Activated CD8-positive, alpha-beta memory T cell treated with anti-CD3 and anti-CD28 coated beads, Interleukin-2, amount 50 U/mL, for 48 hours (primary cell): ENCODE measurements at places on chromosomes 13 and 19.

DNA sequence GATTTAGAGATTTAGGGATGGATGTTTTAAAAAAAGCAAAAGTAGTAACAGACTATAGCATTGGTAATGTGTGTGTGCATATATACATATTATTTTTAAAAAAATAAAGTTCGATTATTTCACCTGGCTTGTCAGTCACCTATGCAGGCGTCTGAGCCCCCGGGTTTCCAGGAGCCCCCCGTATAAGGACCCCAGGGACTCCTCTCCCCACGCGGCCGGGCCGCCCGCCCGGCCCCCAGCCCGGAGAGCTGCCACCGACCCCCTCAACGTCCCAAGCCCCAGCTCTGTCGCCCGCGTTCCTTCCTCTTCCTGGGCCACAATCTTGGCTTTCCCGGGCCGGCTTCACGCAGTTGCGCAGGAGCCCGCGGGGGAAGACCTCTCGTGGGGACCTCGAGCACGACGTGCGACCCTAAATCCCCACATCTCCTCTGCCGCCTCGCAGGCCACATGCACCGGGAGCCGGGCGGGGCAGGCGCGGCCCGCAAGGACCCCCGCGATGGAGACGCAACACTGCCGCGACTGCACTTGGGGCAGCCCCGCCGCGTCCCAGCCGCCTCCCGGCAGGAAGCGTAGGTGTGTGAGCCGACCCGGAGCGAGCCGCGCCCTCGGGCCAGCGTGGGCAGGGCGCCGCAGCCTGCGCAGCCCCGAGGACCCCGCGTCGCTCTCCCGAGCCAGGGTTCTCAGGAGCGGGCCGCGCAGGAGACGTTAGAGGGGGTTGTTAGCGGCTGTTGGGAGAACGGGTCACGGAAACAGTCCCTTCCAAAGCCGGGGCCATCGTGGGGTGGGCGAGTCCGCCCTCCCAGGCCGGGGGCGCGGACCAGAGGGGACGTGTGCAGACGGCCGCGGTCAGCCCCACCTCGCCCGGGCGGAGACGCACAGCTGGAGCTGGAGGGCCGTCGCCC lies 840 bp upstream of the CCNA1 start:
- peak; percentile 64 for DNase-seq

DNA sequence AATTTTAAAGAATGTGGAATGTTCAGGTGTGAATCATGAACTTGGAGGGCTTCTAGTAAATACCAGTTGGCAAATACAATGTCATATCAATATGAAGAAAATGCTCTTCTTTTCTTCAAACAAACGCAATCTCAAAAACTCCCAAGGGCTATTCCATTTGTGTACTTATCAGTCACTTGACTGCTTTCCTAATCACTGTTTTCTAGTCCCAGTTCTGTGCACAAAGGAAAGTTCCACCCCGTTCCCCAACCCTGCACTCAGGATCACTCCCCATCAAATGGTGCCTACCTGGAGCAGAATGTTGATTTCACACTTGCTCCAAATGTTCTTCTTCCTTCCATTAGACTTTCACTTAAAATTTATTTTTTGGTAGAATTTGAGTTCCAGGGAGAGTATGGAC lies 92.6 kb upstream of the RFC3 start:
- no peak for DNase-seq

DNA sequence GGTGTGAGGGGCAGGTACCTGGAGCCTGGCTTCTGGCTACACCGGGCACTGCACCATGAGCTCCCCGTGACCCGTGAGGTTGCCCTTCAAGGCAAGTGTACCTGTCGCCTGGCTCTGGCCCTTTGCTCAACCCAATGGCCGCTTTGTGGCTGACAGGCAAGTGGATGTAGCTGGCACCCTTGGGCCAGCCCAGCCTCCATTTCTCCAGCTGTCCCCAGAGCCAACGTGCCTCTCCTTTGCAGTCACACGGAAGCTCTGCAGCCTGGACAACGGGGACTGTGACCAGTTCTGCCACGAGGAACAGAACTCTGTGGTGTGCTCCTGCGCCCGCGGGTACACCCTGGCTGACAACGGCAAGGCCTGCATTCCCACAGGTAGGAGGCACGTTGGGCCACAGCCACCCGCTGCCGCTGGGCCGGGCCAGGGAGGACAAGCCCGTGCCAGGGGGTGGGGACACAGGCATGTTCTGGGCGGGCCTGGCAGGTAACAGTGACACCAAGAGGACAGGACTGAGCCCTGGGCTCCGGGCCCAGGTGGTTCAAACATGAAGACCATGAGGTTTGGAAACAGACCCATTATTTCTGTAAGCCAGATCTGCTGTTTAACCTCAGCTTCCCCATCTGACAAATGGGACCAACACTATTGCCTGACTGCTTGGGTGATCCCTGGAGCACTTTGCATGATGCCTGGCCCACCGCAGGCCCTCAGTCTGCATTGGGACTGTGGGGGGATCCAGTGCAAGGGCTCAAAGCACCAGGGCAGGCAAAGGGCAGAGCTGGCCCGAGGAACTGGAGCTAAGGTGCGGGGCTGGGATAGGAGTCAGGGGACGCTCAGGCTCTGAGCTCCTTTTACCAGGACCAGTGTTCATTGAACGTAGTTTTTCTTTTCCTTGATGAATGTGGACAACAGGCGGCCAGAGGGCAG lies 17.5 kb upstream of the PROZ start:
- no peak for DNase-seq

- DNase-seq = no peak
These were observed 5.6 kb downstream of the BCAM start for GRCh38 chr19:44814517-44814916.
